NCI-H2107 (cell line): ENCODE measurements at places on chromosomes 4 and X.

GRCh38 chr4:26406346-26406975 is 83.8 kb downstream of the CCKAR start:
- DNase-seq, result no peak

DNA sequence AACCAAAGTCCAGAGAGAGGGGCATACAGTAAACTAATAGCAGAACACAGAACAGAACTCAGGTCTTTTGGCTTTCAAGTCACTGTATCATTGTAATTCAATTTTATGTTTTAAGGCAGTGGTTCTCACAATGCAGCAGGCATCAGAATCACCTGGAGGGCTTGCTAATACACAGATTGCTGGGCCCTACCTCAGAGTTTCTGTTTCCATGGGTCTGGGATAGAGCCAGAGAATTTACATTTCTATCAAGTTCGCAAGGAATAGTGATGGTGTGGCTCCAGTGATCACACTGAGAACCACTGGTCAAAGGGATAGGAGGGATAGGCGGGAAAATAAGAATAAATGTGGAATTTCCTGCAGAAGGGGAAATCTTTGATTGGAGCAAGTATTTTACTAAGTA is 36.7 kb downstream of the LANCL3 start:
- no peak for DNase-seq

- DNase-seq, result no peak
Observed at GRCh38 chr4:117225471-117225870, 140.1 kb upstream of the TRAM1L1 start.

DNA sequence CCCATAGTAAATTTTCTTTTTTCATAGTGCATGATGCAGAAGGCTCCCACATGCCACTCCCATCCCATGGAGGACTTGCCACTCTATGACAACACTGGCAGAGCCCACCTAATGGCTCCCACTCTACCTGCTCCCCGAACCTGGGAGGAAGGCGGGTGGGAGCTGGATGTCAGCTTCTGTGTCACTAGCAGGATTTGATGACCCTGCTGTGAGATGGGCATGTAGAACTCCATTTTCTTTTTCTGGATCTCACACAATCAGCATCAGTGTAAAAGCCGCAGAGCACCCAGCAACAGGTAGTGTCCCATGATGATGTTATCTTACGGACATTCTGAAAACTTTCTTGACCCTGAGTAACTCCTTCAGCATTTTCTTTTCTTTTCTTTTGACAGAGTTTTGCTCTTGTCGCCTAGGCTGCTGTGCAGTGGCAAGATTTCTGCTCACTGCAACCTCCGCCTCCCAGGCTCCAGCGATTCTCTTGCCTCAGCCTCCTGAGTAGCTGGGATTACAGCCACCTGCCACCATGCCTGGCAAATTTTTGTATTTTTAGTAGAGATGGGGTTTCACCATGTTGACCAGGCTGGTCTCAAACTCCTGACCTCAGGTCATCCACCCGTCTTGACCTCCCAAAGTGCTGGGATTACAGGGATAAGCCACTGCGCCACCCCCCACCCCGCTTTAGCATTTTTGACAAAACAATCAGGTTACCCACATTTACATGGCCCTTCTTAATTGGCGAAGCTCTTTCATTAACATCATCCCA is 15.0 kb upstream of the ADH1A start:
- DNase-seq, result no peak

GRCh38 chr4:27148211-27148895 is 287.7 kb downstream of the STIM2 start:
- DNase-seq, result no peak

GRCh38 chr4:174119051-174119450 is 164.4 kb downstream of the FBXO8 start:
- DNase-seq, result no peak

DNA sequence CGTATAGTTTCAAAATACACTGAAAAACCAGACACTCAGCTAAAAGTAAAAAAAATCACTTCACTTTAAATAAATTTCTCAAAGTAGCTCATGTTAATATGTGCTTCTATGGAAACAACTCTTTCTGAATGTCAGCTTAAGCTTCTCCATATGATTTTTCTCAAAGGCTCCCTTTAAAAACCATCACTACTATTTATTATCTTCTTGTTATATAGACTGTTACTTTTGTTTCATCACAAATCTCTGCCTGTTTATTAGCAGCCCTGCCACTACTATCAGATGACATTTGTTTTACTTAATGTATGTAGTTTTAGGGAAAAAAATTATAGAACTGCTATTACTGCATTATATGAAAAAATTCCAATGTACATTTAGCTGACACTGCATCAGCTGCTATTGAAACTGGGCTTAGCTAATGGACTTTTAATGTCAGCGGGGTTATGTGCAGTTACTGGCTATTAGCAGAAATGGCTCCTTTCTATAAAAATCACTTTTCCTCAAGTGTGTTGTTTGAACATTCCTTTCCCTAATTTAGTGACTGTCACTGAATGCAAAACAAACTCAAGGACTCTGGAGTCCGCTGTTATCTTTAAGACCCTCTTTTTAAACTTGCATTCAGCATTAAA is 10.8 kb downstream of the UNC5C start:
- no peak for DNase-seq

- DNase-seq, result no peak
Observed at GRCh38 chrX:54030329-54030728, 13.9 kb downstream of the PHF8 start.

- DNase-seq, result no peak
Observed at GRCh38 chrX:14697451-14697850, 168.1 kb downstream of the GLRA2 start.

GRCh38 chr4:89486042-89486441 is 178.4 kb upstream of the GPRIN3 start:
- no peak for DNase-seq

DNA sequence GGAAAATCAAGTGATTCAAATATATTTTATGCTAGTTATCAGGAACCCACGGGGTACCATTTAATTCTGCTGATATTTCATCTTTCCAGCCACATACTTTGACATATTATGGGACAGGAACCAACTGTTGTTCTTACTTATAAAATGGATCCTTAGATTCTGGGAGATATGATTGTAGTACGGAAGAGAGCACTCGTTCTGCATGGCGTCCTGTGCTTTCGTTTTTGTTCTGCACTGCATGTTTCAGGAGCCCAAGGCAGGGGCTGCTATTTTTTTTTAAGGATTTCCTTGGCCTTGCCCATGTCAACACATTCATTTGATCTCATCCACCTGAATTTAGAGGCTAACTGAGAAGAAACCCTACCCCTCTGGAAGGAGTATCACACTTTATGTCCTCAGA is 245.5 kb upstream of the TLL1 start:
- DNase-seq, result no peak

GRCh38 chr4:88975958-88976774 is 80.8 kb downstream of the FAM13A start:
- DNase-seq, result no peak

DNA sequence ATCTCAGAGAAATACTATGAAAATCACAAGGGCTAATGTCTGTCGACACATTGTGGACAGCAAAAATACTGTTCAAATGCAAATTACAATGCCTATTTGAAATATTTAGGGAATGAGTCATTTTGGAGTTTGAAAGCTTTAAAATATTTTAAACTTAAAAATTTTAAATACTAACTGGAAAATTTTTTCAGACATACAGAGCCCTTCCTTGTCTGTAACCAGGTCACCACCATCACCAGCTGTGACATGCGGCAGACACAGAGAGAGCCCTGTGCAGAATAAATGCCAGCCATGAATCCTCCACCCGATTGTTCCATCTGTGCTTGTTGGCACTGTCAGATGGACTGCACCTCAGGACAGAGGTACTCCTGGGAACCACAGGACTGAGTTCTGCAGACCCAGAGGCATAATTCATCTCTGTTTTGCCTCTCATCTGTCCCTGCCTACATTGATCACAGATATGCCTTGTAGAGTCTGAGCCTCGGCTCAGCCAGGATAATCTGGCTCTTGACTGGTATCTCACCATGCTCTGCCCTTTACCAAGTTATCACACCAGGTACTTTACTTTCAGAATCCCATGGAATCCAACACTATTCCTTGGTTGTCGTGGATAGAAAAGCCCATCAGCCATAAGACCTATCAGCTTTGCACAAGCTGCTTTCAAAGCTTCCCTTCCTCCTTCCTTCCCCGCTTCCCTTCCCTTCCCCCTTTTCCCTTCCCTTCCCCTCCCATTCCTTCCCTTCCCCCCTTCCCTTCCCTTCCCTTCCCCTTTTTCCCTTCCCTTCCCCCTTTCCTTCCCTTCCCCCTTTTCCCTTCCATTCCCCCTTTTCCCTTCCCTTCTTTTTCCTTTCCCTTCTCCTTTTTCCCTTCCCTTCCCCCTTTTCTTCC is 67.2 kb downstream of the TBC1D9 start:
- DNase-seq, result no peak

- DNase-seq, result no peak
Observed at GRCh38 chr4:89329280-89329679, 21.7 kb upstream of the GPRIN3 start.
